B cell (primary cell): ENCODE measurements at places on chromosomes 1 and 21. TPM values are rescaled to one million over a fixed set of nuclear protein-coding genes. Genes with fewer than 3 reads are reported as not detected.
A peak's percentile ranks its signal among the peaks of the same experiment; 100 is the strongest.

DNA sequence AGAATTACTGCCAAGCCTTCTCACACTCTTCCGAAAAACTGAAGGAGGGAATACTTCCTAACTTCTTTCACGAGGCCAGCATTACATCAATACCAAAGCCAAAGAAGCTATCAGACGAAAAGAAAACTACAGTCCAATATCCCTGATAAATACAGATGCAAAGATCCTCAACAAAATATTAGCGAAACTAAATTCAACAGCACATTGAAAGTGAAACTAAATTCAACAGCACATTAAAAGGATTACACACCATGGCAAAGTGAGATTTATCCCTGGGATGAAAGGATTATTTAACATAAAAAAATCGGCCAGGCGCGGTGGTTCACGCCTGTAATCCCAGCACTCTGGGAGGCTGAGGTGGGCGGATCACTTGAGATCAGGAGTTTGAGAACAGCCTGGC lies 176.8 kb downstream of the FAF1 start:
- H3K27ac ChIP-seq = no peak overlapping the region
- no peak for DNase-seq
- H3K4me1 ChIP-seq = peaks cover 10% of the 10 kb centered on the region
- H3K36me3 ChIP-seq = no peaks in the 10 kb centered on the region
- no peaks in the 10 kb centered on the region for H3K27me3 ChIP-seq

DNA sequence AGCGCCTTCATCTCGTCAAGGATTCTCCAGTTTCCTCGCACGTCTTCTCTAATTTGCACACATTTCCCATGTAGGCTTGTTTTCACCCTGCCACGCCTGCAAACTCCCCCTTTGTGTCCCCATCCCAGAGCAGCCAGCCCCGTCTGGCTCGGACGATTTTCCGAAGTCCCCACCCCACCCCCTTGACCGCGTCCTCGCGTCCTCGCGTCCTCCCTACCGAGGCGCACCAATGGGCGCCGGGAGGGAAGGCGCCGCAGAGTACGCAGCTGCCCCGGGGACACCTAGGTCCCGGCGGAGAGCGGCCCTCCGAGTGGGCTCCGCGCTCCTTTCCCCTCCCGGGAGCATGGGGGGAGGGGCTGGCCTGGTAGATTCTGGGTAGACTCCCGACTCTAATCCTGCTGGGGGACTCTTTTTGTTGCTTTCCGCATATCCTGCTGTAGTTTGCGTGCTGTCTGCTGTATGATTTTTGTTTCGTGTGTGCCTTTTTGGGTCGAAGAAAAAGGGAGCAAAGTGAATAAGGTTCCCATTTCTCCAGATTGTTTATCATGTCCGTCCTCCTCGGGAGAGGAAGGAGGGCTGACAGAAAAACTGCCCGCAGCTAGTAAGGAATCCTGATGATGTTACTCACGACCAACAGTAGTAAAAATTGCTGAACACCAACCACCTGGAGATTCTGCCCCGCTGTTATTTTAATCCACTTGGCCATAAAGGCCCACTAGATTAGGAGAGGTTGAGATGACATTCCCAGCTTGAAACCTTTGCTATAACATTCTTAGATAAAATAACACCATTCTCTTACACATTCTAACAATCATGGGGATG lies 1.5 kb downstream of the CACHD1 start:
- no peak overlapping the region for H3K4me3 ChIP-seq
- peaks cover 40% of the 10 kb centered on the region for H3K27me3 ChIP-seq
- no peak overlapping the region for H3K27ac ChIP-seq

DNA sequence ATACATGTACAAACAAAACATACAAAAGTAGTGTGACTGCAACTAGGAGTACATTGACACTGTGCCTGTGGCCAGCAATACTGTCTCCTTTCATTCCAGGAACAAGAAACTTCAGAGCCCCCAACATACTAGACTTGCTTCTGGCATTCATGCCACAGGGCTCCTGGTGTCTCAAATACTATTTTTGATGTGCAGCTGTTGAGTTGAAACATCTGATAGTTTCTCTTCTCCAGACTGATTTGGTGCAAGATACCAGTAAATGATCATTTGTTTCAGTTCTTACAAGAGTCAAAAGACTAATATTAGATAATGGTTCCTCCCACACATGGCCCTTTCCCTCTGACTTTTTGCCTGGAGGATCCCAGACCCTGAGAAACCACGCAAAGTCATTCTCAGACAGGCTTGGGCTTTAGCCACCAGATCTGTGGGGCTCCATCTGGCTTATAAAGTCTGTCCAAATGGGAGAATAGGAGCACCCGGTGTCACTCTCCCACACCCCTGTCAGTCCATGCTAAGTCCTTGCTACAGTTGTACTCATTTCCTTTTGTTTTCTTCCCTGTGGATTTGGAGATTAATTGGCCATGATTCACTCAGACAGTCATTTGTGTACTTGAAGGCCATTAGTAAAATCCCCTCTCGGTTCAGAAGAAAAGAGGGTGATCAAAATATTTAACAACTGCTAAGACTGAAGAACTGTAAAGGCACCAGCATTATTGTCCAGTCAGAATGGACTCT lies 163.5 kb upstream of the RUNX1 start:
- H3K4me1 ChIP-seq = no peaks in the 10 kb centered on the region
- DNase-seq = no peak
- no peak overlapping the region for H3K4me3 ChIP-seq
- no peaks in the 10 kb centered on the region for H3K36me3 ChIP-seq
- no peaks in the 10 kb centered on the region for H3K27me3 ChIP-seq

GRCh38 chr1:15775706-15776105 lies 17.1 kb downstream of the FBLIM1 start:
- no peaks in the 10 kb centered on the region for H3K4me1 ChIP-seq
- no peaks in the 10 kb centered on the region for H3K36me3 ChIP-seq
- H3K27ac ChIP-seq = no peak overlapping the region
- no peaks in the 10 kb centered on the region for H3K27me3 ChIP-seq
- DNase-seq = no peak

DNA sequence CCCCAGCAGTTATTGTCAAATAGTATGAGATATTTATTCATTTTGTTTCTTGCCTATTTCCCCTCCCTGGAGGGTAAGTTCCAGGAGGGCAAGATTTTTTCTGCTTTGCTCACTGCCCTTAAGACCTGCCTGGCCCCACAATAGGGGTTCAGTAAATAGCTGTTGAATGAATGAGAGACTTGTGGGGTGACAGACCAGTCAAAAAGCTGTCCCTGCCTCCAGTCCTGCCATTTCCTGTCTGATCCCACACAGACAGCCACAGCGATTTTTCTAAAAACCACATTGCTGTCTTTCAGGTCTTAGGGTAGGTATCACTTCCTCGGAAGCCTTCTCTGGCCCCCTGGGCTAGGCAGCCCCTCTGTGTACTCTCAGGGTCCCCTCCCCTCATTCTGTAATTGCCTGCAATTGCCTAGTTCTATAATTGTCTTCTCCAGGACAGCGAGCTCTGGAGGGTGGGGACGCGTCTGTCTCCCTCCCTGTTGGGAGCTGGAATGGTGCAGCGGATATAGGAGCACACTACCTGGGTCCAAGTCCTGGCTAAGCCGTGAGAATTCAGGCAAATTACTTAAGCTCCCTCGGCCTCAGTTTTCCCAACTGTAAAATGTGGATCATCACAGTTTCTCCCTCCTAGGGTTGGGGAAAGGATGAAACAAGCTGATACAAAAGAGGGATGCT lies 1.8 kb upstream of the EXTL1 start:
- no peak overlapping the region for H3K4me3 ChIP-seq
- no peak overlapping the region for H3K27ac ChIP-seq
- DNase-seq = no peak

GRCh38 chr1:61316493-61316892 lies 234.1 kb downstream of the NFIA start:
- no peaks in the 10 kb centered on the region for H3K4me1 ChIP-seq
- H3K36me3 ChIP-seq = no peaks in the 10 kb centered on the region
- no peaks in the 10 kb centered on the region for H3K27me3 ChIP-seq
- no peak overlapping the region for H3K27ac ChIP-seq

GRCh38 chr1:222927031-222927430 lies 112.2 kb downstream of the DISP1 start:
- H3K27me3 ChIP-seq = no peaks in the 10 kb centered on the region
- no peak overlapping the region for H3K27ac ChIP-seq
- H3K36me3 ChIP-seq = no peaks in the 10 kb centered on the region
- no peaks in the 10 kb centered on the region for H3K4me1 ChIP-seq
- DNase-seq = no peak

GRCh38 chr1:183604038-183604808 lies 14.0 kb upstream of the NCF2 start:
- no peaks in the 10 kb centered on the region for H3K27me3 ChIP-seq
- DNase-seq = no peak
- H3K4me3 ChIP-seq = no peak overlapping the region
- no peaks in the 10 kb centered on the region for H3K36me3 ChIP-seq

- H3K4me1 ChIP-seq = no peaks in the 10 kb centered on the region
- H3K4me3 ChIP-seq = no peak overlapping the region
- H3K27ac ChIP-seq = no peak overlapping the region
- DNase-seq = no peak
- no peaks in the 10 kb centered on the region for H3K27me3 ChIP-seq
Observed at GRCh38 chr21:22871692-22872091, 1873.5 kb downstream of the NCAM2 start.

DNA sequence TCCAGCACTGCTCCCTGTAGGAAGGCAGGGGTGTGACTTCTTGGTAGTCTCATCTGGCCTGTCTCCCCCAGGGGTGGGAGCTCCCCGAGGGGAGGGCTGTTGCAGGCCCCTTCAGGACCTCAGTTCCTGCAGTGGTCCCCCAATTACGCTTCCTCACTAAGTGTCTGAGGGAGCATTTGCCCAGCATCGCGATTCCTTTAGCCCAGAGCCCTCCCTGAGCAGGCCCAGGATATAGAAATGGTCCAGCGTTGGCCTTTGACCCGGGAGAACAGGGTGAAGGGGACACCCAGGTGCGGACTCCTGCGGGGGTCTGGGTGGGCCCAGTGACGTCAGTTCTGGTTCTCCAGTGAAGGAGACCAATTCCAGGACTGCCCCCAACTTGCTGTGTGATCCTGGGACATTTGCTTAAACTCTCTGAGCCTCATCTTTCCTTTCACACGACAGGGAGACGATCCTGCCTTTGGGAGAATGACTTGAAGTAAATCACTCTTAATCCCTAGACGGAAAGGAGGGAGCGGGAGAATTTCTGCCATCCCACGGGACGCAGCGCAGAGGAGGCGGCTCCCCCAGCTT lies 32.6 kb upstream of the BTG2 start:
- peak overlapping the region; percentile 11 for H3K4me3 ChIP-seq
- DNase-seq = no peak
- no peak overlapping the region for H3K27ac ChIP-seq

- H3K36me3 ChIP-seq = peaks cover 1% of the 10 kb centered on the region
- peak within 1 kb of the TSS; percentile 91 for H3K27ac ChIP-seq
- peak within 1 kb of the TSS; percentile 84 for H3K4me3 ChIP-seq
- H3K27me3 ChIP-seq = no peaks in the 10 kb centered on the region
- peak; percentile 76 for DNase-seq
Observed at GRCh38 chr21:42513151-42513984, at the start of gene SLC37A1. Gene SLC37A1, plus strand, starts transcription at chr21:42513852. Its CDS starts 4,603 bp downstream, at chr21:42518455.

GRCh38 chr21:43686811-43687565 lies 27.6 kb downstream of the RRP1B start:
- peaks cover 3% of the 10 kb centered on the region for H3K36me3 ChIP-seq
- H3K4me1 ChIP-seq = peaks cover 19% of the 10 kb centered on the region

DNA sequence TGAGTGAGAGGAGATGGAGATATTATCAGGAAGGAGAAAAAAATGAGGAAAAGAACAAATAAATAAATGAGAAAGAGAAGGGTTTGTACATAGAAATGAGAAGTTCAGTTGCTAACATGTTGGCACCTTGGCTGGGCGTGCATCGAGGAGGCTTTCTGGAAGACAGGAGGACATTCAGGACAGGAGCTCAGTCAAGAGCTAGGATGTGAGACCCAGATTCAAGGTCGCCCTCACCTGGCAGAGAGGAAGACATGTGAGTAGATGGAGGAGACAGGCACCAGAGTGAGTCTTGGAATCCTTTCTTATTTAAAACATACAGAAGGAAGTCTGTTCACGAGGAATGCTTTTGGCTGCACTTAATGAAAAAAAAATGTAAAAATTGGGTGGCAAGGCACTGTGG lies 640.9 kb downstream of the NPHP4 start:
- no peaks in the 10 kb centered on the region for H3K27me3 ChIP-seq
- H3K27ac ChIP-seq = no peak overlapping the region
- H3K36me3 ChIP-seq = no peaks in the 10 kb centered on the region
- DNase-seq = no peak

DNA sequence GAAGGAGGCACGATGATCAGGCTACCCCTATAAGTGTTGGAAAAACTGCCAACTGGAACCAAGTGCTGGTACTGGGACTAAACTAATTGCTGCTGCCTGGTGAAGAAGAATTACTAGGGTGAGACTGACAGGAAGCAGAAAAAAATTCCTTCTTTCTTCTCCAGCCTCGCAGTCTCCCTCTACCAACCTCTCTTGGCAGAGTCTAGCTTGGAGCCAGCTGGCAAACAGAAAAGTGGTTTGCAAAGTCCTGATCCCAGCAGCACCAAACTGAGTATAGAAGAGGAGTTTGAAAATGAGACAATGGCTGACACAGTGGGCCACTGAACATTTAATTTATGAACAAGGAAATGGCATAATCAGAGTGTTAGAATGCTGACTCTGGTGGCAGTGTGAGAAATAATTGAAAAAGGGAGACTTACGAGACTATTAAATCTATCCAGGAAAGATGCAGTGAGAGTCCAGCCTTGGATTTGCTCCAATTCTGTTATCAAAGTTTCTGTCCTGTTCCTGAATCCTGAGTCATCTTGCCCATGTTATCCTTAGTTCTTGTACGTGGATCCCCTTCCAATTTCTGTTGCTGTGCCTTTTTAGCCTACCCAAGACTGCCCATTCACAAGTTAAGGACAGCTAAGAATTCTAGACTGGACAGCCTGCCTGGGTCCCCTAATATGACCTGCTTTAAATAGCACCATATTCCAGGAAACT lies 23.7 kb upstream of the DISP1 start:
- H3K27me3 ChIP-seq = no peaks in the 10 kb centered on the region
- H3K4me3 ChIP-seq = no peak overlapping the region
- peaks cover 25% of the 10 kb centered on the region for H3K4me1 ChIP-seq
- no peak for DNase-seq

- no peak overlapping the region for H3K27ac ChIP-seq
- no peaks in the 10 kb centered on the region for H3K36me3 ChIP-seq
- no peak for DNase-seq
- H3K4me3 ChIP-seq = no peak overlapping the region
- H3K4me1 ChIP-seq = no peaks in the 10 kb centered on the region
Observed at GRCh38 chr1:219587801-219588561, 24.9 kb downstream of the ZC3H11B start.

- no peak for DNase-seq
- no peaks in the 10 kb centered on the region for H3K27me3 ChIP-seq
- H3K36me3 ChIP-seq = no peaks in the 10 kb centered on the region
- H3K4me3 ChIP-seq = no peak overlapping the region
Observed at GRCh38 chr1:236350308-236350707, 43.8 kb upstream of the EDARADD start.

KCNJ6 gene
- total RNA-seq = not detected in 2 replicates

LEFTY2 gene
- total RNA-seq = not detected in 2 replicates

CLDN14 gene
- 0.39 TPM in 1 of 2 replicates, not detected in the other for total RNA-seq

TMEM125 gene
- total RNA-seq = not detected in 2 replicates

KDM5B gene
- 62.7 and 70.1 TPM in 2 replicates for total RNA-seq

CRABP2 gene
- 0.89 and 1.1 TPM in 2 replicates for total RNA-seq

ITGB2 gene
- 86.7 and 102 TPM in 2 replicates for total RNA-seq

ARHGEF16 gene
- total RNA-seq = 0.22 TPM in 1 of 2 replicates, not detected in the other
